H9 (cell line): ENCODE measurements at places on chromosomes 11 and 22. TPM values are rescaled to one million over a fixed set of nuclear protein-coding genes. Genes with fewer than 3 reads are reported as not detected.

CSTF3 gene
- 39.3 and 41.5 TPM in 2 replicates for total RNA-seq

GP1BB gene
- 2.4 and 3.4 TPM in 2 replicates for total RNA-seq

FGF19 gene
- total RNA-seq, result 7.4 and 7.7 TPM in 2 replicates

DUSP8 gene
- total RNA-seq, result 3.2 and 4.4 TPM in 2 replicates

ROM1 gene
- 0.79 and 1.0 TPM in 2 replicates for total RNA-seq

IL10RA gene
- total RNA-seq, result not detected in 2 replicates

MS4A10 gene
- not detected in 2 replicates for total RNA-seq

RTCB gene
- total RNA-seq, result 100.0 and 101 TPM in 2 replicates

PKDREJ gene
- 0.04 and 0.09 TPM in 2 replicates for total RNA-seq

GTSE1 gene
- 40.6 and 42.6 TPM in 2 replicates for total RNA-seq

ALKBH8 gene
- 12.7 and 15.7 TPM in 2 replicates for total RNA-seq

ZP1 gene
- total RNA-seq, result not detected in 2 replicates

MMP27 gene
- total RNA-seq, result not detected in 2 replicates

ARFIP2 gene
- 50.4 and 55.1 TPM in 2 replicates for total RNA-seq

OR51V1 gene
- not detected in 2 replicates for total RNA-seq

INSC gene
- not detected in 2 replicates for total RNA-seq

MPZL3 gene
- 2.1 and 2.6 TPM in 2 replicates for total RNA-seq

SULT4A1 gene
- 15.0 and 16.2 TPM in 2 replicates for total RNA-seq

XKR3 gene
- 0.22 TPM in 1 of 2 replicates, not detected in the other for total RNA-seq

RAG2 gene
- not detected in 2 replicates for total RNA-seq

OR5B21 gene
- total RNA-seq, result not detected in 2 replicates

C1QTNF5 gene
- total RNA-seq, result 0.33 and 0.59 TPM in 2 replicates

MUC6 gene
- total RNA-seq, result not detected in 2 replicates

NCAPD3 gene
- total RNA-seq, result 52.2 and 53.1 TPM in 2 replicates

NXPE4 gene
- total RNA-seq, result not detected in 2 replicates

FAM180B gene
- total RNA-seq, result 0.31 and 0.37 TPM in 2 replicates

VSTM5 gene
- total RNA-seq, result not detected in 2 replicates

POU2AF3 gene
- 0.52 and 0.64 TPM in 2 replicates for total RNA-seq

SAA4 gene
- not detected in 2 replicates for total RNA-seq

ARCN1 gene
- total RNA-seq, result 152 TPM in 2 replicates

DEFB131B gene
- not detected in 2 replicates for total RNA-seq

WNT11 gene
- total RNA-seq, result 0.18 TPM in 1 of 2 replicates, not detected in the other

OR51S1 gene
- total RNA-seq, result not detected in 2 replicates

TRPC6 gene
- total RNA-seq, result 12.5 and 14.4 TPM in 2 replicates

PPP1R14B gene
- 358 and 363 TPM in 2 replicates for total RNA-seq

PAMR1 gene
- 2.4 and 2.9 TPM in 2 replicates for total RNA-seq

RAC2 gene
- 2.5 and 2.8 TPM in 2 replicates for total RNA-seq

ARFGAP2 gene
- total RNA-seq, result 65.1 and 72.3 TPM in 2 replicates

HIC2 gene
- 22.8 and 24.9 TPM in 2 replicates for total RNA-seq

CNGA4 gene
- 0.11 and 0.20 TPM in 2 replicates for total RNA-seq

WT1 gene
- total RNA-seq, result 0.15 and 0.20 TPM in 2 replicates

RABL2B gene
- total RNA-seq, result 18.1 and 19.0 TPM in 2 replicates

VSIG10L2 gene
- not detected in 2 replicates for total RNA-seq

CADM1 gene
- total RNA-seq, result 11.9 and 12.5 TPM in 2 replicates

POLDIP3 gene
- 90.8 and 91.6 TPM in 2 replicates for total RNA-seq

CD3D gene
- not detected in 2 replicates for total RNA-seq

EMID1 gene
- 4.5 and 5.4 TPM in 2 replicates for total RNA-seq

GLYATL2 gene
- not detected in 2 replicates for total RNA-seq

LRRC4C gene
- 0.13 and 0.22 TPM in 2 replicates for total RNA-seq

OR4D5 gene
- not detected in 2 replicates for total RNA-seq

RAB36 gene
- 0.92 and 1.4 TPM in 2 replicates for total RNA-seq
